Purkinje cell (primary cell): ENCODE measurements at places on chromosomes 16 and 17. TPM values are rescaled to one million over a fixed set of nuclear protein-coding genes. Genes with fewer than 3 reads are reported as not detected.

TBL3 gene
- polyA plus RNA-seq, result 1.8 and 5.1 TPM in 2 replicates

ZNF267 gene
- polyA plus RNA-seq, result 4.2 and 6.0 TPM in 2 replicates

CES4A gene
- 2.8 and 6.0 TPM in 2 replicates for polyA plus RNA-seq

CSH2 gene
- polyA plus RNA-seq, result not detected in 2 replicates

MAP2K3 gene
- polyA plus RNA-seq, result 0.15 and 2.8 TPM in 2 replicates

PLA2G10 gene
- 0.73 and 1.2 TPM in 2 replicates for polyA plus RNA-seq

KRT20 gene
- not detected in 2 replicates for polyA plus RNA-seq
